Foreskin keratinocyte (primary cell): ENCODE measurements at places on chromosomes 11 and 22. TPM values are rescaled to one million over a fixed set of nuclear protein-coding genes. Genes with fewer than 3 reads are reported as not detected.

P4HA3 gene
- 0.63 and 0.85 TPM in 2 replicates for total RNA-seq

DNA sequence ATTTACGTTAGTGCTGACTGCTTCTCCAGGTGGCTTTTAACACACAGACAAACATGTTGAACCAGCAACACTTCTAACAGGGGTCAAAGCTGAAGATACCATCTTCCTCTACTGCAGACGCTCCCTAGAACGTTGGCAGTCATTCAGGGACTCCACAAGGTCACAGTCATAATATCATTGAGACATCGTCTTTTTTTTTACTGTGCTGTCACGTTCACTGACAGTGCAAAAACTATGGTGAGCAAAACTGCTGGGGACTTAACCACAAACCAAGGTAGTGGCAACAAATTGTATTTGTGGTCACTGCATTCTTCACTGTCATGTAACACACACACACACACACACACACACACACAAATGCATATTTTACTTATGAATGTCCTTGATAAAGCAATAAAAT lies 244.9 kb downstream of the CASP12 start:
- no peak for DNase-seq

SLC5A4 gene
- not detected in 2 replicates for total RNA-seq

DNA sequence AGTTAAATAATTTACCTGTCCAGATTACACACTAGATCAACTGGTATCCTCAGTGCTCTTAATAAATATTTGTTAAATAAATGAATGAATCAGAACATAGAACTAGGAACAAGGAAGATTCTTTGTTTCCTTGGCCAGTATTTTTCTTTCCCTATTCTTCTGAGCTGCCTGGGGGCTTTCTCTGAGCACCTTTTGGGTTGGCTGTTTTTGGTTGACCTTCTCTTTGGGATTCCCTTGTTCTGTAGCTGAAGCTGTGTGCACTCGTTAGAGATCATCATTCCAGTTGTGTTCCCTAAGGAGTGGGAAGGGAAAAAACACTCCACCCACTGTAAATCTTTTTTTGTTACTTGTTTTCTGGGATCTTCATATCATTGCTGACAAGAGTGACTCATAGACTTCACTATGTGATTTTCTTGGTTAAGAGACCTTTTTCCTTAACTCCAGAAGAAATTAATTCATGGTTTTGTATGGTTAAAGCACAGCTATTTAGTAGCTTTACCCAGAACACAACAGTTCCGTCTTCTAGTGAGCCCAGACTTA lies 84.3 kb downstream of the STIM1 start:
- no peak for DNase-seq

AMOTL1 gene
- total RNA-seq: 158 and 182 TPM in 2 replicates

TEX54 gene
- not detected in 2 replicates for total RNA-seq

DNA sequence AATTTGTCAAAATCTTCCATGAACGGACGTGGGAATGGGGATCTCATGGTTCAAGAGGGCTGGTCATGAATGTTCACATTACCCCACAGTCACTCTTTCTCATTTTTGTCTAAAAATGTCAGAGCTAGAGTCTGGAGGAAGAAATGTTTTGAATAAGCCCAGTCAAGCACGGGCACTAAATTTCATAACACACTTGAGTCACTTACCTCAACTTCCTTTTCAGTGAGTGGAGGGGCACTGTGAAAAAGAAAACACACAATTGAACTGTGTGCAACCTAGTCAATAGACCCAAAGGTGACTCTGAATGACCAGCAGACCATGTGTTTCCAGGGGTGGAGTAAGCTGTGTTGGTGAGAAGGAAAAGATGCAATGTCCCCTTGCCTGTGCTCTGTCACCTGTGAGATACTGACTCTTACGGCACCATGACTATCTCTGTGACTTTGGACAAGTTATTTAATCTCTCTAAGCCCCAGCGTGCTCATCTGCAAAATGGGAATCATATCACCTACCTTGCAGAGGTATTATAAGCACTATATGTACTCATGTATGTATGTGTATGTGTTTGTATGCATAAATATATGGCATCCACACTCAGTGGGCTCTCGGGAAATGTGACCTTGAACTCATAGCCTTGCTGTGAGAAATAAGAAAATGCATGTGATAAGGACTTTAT lies 38.2 kb upstream of the LYVE1 start:
- no peak for DNase-seq

RASSF10 gene
- total RNA-seq: 1.2 and 3.6 TPM in 2 replicates

GLB1L2 gene
- 0.75 and 1.4 TPM in 2 replicates for total RNA-seq

GRCh38 chr11:116072133-116072532 lies 567.9 kb upstream of the CADM1 start:
- DNase-seq: no peak

DNA sequence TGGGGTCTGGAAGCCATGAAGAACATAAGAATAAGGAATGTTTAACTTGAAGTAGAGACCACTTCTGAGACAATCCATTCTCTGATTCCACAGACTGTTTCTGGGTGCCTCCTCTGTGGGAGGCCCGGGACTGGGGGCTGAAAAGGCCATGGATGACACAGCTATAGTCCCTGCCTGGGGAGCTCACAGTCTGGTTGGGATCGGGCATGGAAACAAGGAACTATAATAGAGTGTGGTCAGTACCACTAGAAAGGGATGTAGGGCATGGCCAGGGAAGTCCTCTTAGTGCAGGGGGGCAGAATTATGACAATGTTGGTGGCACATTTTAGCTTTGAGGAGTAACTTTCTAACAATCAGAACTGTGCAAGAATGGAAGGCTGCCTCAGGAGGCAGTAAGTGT lies 9.2 kb upstream of the KCNE3 start:
- DNase-seq: no peak

DNA sequence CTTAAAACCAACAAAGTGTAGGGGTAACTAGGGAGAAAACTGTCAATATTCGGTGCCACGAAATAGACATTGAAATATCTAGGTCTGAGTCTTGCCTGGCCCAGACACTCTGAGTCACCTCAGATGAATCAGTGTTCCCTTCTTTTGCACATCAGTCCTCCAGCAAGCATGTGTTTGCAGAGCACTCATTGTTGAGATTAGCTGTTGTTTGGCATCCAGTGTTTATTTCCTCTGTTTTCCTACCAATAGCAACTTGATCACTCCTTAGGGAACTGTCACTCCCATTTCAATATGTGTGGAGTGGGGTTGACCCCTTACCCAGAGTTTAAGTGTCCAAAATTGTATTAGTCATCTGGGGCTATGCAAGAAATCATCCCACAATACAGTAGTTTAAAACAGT lies 4.7 kb upstream of the ASCC2 start:
- DNase-seq: peak; percentile 93

GRCh38 chr11:108616549-108616948 lies 23.0 kb upstream of the EXPH5 start:
- peak; percentile 99 for DNase-seq

FGF4 gene
- not detected in 2 replicates for total RNA-seq

- DNase-seq: no peak
Observed at GRCh38 chr11:2095198-2095520, 44.0 kb downstream of the IGF2 start.

- DNase-seq: no peak
Observed at GRCh38 chr22:36918586-36919284, 5.3 kb downstream of the CSF2RB start.

KCNK4 gene
- total RNA-seq: not detected in 2 replicates

DNA sequence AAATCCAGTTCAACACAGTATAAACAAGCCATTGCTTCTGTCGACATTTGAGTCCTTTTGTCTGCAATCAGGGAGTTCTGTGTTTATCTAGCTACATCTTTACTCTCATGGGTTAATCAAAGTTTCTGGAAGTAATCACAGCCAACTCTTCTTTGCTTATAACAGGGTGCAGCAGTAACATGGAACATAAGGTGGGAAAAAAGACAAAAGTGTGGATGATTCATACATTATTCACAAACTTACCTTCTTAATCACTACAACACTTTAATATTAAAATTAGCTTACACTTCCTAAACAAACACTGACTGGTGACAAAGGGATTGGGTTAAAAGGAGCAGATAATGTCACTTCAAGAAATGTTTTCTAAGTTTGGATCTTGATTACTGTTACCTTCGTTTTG lies 44.7 kb downstream of the SNX19 start:
- peak; percentile 51 for DNase-seq

SRPRA gene
- total RNA-seq: 77.4 and 89.9 TPM in 2 replicates

RPS25 gene
- total RNA-seq: 864 and 951 TPM in 2 replicates

DNA sequence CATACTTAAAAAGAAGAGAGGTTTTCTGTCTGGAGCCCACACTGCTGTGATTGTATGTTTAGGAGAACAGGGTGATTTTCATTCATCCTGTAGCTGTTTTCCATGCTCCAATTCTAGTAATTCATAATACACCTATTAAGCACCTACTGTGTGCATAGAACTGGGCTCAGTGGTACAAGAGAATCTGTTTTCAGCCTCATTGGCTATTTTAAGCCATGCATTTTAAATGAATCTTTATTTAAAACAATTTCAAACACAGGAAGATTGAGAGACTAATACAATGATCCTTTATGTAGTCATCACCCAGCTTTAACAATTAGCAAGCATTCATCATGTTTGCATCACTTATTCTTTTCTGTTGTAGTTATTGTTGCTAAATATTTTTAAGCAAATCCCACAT lies 86.2 kb downstream of the BDNF start:
- DNase-seq: no peak

TMEM45B gene
- total RNA-seq: 0.28 and 0.44 TPM in 2 replicates

GRCh38 chr11:30150425-30150824 lies 80.4 kb upstream of the FSHB start:
- peak; percentile 34 for DNase-seq

- DNase-seq: peak; percentile 15
Observed at GRCh38 chr11:61923166-61924063, 6.0 kb upstream of the RAB3IL1 start.

DDB1 gene
- total RNA-seq: 188 and 189 TPM in 2 replicates

DNA sequence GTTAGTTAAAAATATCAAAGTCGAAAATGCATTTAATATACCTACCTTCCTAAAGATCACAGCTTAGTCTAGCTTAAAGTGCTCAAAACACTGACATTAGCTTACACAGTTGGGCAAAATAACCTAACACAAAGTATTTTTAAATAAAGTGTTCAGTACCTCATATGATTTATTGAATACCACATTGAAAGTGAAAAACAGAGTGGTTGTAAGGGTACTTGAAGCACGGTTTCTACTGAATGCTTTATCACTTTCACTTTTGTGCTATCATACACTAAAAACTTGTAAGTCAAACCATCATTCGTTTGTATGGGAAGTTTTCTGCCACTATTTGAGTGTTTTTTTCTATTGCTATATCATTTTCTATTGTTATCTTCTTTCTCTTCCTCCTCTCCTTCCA lies 36.6 kb downstream of the ZBTB44 start:
- DNase-seq: no peak

GRCh38 chr11:63534895-63535461 lies 1.6 kb upstream of the PLAAT4 start:
- DNase-seq: no peak

KIAA1671 gene
- 22.6 and 26.2 TPM in 2 replicates for total RNA-seq

EFCAB6 gene
- 0.24 and 0.35 TPM in 2 replicates for total RNA-seq

- DNase-seq: peak; percentile 55
Observed at GRCh38 chr11:59787816-59788215, 22.8 kb downstream of the MRPL16 start.

RFPL1 gene
- not detected in 2 replicates for total RNA-seq

OR52A5 gene
- not detected in 2 replicates for total RNA-seq

DNA sequence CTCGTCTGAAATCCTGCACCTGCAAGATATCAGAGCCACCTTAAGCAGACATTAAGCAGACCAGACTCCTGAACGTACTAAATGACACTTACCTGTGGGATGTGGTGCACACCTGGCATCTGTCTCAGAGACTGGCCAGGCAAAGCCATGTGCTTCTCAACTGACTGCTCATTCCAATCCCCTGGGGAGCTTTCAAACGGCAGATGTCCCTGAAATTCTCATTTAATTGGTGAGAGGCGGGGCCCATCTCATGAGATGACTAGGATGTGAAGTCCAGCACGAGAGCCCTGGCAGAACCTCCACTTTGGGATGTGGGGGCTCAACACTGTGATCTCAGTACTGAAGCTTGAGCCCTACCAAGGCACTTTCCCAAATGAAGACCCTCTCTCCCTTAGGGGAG lies 84.9 kb upstream of the HMGXB4 start:
- no peak for DNase-seq

DNA sequence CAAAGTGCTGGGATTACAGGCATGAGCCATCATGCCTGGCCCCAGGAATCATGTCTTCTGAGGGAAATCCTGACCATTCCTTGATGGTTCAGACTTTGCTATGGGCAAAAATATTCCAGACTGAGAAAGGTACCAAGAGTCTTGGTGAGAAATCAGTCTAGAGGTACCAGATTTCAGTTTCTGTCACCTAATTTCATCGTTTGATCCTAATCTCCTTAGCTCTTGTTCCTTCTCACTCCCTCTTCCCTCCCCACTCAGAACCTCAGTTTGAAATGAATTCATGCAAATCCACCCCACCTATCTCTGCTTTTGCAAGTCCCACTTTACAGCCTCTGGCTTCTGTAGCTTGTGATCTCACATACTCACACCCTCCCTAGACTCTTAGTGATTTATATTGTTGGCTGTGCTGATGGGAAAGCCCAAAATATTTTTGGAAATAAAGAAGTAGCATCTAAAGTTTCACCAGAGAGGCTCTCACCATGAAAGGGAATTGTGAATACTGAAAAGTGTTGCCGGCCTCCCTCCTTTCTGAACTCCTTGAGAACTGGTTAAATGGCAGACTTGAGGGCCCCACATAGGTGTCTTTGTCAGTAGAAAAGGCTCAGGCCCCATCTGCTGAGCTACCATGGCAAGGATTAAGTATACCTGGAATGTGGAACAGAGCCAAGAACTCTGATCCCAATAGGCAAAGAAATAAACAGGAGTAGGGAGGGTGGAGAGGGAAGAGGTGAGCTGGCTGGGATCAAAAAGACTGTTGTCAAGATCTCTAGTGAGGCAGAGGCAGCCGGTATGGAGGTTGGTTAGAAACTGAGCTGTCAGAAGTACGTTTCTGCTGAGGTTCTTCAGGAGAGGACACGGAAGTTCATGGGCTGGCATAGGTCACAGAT lies 190.5 kb upstream of the MTMR2 start:
- no peak for DNase-seq

CNTF gene
- total RNA-seq: 1.6 and 1.7 TPM in 2 replicates

DNA sequence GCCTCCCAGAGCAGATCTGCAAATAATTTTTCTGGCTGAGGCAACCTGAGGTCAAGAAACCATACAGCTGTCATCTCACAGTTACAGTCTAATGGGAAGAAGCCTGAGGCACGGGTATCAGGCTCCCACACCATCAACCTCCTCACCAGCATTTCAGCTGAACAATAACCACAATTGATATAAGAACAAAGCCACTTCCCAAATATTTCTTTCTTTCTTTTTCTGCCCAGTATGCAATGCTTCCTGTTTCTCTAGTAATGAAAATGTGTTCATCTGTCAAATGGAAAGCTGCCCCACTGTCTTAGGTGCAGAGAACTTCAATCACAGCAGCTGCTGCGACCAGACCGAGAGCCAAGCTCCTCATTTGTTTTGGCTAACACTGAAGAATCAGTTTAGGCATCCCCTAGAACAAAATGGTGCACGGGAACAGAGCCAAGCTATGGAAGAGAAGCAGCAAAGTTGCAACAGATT lies 108.4 kb downstream of the BLID start:
- no peak for DNase-seq

OR4X1 gene
- not detected in 2 replicates for total RNA-seq

- peak; percentile 88 for DNase-seq
Observed at GRCh38 chr22:19880786-19881569, 26.3 kb upstream of the GNB1L start.

- DNase-seq: no peak
Observed at GRCh38 chr11:123392844-123393243, 37.2 kb upstream of the GRAMD1B start.

OR10A2 gene
- not detected in 2 replicates for total RNA-seq

NOL12 gene
- 31.1 and 33.2 TPM in 2 replicates for total RNA-seq
